ENCODE measurements at places on chromosomes 1 and 21.

DNA sequence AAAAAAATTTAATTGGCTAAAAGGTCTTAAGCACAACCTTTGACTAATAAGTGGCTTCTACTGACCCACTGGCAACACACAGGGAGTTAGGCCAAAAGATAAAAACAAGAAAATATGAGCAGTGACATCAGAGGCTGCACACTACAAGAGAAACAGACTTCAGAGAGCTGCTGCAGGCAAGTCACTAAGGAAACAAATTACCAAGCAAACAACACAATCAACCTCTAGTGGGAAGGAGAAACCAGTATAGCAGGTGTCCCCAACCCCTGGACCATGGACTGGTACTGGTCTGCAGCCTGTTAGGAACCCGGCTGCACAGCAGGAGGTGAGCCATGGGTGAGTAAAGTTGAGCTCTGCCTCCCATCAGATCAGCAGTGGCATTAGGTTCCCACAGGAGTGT, 20.8 kb upstream of the ENSA start:
- no peak for DNase-seq

- no peak for DNase-seq
Observed at GRCh38 chr21:41685511-41686149, 81.2 kb downstream of the RIPK4 start.

GRCh38 chr1:46288485-46289133, 14.8 kb downstream of the LRRC41 start:
- no peak for DNase-seq

DNA sequence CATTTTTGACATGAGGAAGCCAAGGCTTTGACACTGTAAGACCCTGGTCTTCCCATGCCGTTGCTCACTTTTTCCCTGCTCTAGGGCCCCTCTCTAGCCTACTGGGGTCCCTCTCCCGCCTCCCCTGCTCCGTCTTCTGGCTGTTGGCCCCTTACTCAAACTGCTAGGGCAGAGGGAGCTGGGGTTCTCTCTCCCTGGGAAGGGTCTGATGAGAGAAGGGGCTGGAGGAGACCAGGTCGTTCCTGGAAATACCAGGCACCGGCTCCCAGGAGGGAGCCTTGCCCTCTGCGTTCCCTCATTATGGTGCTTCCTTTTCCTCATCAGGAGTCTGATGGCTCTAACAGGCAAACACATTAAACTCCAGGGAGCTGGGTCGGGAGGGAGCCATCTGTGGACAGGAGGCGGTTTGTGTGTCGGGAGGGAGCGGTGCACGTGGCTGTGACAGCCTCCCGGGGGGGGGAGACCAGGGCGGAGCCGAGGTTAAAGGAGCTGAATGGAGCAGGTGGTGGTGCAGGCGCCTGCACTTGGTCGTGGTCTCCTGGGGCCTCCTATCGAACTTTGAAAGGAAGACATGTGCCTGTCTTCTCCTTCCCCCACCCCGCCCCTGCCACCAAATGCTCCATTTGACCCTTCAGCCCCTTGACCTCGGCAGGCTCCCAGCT, 35.4 kb upstream of the LHX4 start:
- no peak for DNase-seq

- DNase-seq: no peak
Observed at GRCh38 chr1:97114842-97115241, 393.3 kb downstream of the PTBP2 start.

- no peak for DNase-seq
Observed at GRCh38 chr1:195744256-195744655, 864.0 kb downstream of the KCNT2 start.

DNA sequence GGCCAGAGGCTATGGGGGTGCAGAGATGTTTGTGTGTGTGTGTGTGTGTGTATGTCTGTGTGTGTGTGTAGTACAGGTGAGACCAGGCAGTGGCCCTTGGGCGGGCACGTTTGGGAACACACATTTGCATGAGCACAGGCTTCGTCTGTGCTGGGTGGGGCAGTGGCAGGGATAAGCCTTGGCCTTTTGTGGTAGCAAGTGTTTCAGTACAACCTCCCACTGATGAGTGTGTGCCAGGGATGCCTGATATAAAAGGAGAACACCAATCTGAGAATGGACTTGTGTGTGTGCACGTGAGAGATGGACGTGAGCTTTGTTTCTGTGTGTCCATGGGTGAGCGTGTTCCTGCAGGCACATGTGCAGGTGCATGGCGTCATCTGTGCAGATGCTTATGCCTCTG, 3.0 kb downstream of the NTRK1 start:
- DNase-seq: no peak

Data from skeletal muscle cell (primary cell).